ENCODE measurements at places on chromosomes 4 and X.

DNA sequence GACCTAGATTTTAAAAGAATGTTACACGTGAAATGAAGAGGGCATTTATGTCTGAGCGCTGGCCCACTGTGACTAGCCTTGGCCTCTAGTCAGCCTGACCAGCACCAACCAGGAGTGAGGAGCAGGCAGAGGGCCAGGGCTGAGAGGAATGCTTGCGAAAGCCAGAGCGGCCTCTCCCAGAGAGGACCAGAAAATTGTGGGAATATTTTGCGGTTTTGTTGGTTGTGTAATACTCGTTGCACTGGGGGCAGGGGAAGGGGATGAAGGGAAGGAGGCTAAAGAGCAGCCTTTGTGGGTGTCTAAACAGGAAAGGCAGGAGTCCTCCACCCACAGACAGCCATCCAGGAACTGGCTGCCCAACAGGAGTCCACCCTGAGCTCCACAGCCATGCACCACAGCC, 3.8 kb downstream of the GABRE start:
- peak; percentile 77 for DNase-seq

GRCh38 chr4:119002476-119002875, 113.8 kb downstream of the SYNPO2 start:
- no peak for DNase-seq

DNA sequence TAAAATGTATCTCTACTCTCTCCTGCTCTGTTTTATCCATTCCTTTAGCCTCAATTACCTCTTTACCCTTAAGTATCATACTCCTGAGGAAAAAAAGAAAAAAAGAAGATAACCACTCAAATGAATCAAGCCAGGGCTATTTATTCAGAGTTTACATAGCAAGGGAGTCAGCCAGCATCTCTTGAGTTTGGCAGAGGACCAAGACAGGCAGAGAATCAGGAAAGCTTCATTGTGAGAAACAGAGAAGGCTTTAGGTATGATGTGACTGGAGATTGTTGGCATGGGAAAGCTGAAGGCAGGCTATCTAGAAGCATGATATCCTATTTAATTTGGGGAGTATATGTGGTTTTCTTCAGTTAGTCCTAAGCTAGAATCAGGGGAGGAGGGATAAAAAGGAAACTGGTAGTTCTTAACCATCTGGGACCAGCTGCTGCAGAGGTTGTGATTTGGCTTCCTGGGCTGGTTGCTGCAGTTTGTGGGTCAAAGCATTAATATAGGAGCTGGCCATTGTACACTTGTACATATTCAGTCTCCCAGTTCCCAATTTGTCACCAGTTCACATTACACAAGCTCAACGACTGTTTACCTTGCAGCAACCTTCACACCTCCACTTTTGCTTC, 11.2 kb downstream of the APELA start:
- no peak for DNase-seq

GRCh38 chr4:39032218-39033085, at the start of gene TMEM156:
Gene TMEM156 (minus strand): TSS chr4:39032409. CDS start chr4:39032313, 96 bp downstream.
- no peak for DNase-seq

DNA sequence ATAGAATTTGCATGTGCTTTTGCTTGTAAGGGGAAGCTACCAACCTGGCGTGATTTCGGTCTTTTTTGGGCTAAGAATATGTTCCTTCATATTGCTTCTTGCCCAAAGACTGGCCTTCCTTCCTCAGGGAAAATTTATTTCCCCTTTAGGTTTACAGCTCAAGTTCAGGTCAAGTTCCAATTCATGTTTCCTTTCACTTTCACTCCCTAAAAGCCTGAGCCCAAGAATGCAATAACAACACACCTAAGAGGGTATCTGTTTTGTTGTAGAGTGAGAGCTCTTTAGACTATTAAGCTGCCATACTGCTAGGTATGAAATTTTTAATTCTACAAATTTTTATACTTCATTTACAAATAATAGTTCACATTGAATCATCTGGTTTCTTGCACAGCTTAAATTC, 299.6 kb downstream of the TLL1 start:
- DNase-seq: no peak

DNA sequence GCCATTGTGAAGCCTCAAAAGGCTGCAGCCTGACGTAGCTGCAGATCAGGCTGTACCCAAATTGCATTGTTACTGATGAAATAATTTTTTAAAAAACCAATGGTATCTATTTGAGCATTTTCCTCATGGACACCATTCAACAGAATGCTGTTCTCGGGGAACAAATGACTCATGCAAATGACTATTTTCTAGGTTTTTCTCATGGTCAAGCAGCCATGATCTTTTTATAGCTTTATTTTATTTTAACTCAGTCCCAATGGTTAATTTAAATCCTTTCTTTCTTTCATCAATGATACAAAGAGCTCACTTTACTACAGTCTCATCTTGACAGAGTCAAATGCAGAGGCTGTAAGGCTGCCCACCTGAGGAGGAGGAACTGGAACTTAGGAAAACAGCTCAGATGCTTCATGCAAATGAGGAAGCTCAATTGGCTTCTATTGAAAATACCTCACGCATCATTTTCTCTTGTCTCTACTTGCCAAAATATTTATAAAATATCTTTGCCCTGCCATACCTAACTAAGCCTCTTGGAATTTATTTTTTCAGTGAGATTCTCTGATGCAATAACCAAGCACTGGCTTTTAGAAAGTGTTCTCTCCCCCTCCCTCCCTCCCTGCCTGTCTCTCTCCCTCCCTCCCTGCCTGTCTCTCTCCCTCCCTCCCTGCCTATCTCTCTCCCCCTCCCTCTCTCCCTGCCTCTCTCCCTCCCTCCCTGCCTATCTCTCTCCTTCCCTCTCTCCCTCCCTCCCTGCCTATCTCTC, 81.0 kb downstream of the SORBS2 start:
- no peak for DNase-seq

GRCh38 chrX:10453945-10454344, 166.4 kb downstream of the MID1 start:
- DNase-seq: no peak

- DNase-seq: no peak
These were observed 7.5 kb upstream of the SPINK2 start for GRCh38 chr4:56828784-56829535.

- DNase-seq: peak; percentile 78
These were observed 33.9 kb upstream of the HPF1 start for GRCh38 chr4:169791527-169792156.
